ENCODE measurements at places on chromosomes 16 and 17.
A peak's percentile ranks its signal among the peaks of the same experiment; 100 is the strongest.

GRCh38 chr16:35731341-35732040, 2272.1 kb downstream of the TP53TG3F start:
- H3K4me1 ChIP-seq = no peaks in the 10 kb centered on the region
- no peaks in the 10 kb centered on the region for H3K27me3 ChIP-seq
- no peak overlapping the region for H3K27ac ChIP-seq

- H3K4me3 ChIP-seq = no peak overlapping the region
- no peaks in the 10 kb centered on the region for H3K27me3 ChIP-seq
- DNase-seq = no peak
- peaks cover 23% of the 10 kb centered on the region for H3K4me1 ChIP-seq
- no peak overlapping the region for H3K27ac ChIP-seq
Measured at GRCh38 chr17:66716236-66717026, 118.5 kb upstream of the CACNG5 start.

- no peak overlapping the region for H3K27ac ChIP-seq
- peaks cover 6% of the 10 kb centered on the region for H3K4me1 ChIP-seq
- DNase-seq = no peak
- no peak overlapping the region for H3K4me3 ChIP-seq
- no peaks in the 10 kb centered on the region for H3K27me3 ChIP-seq
- no peaks in the 10 kb centered on the region for H3K36me3 ChIP-seq
Measured at GRCh38 chr16:30054959-30055553, 10.5 kb upstream of the ALDOA start.

DNA sequence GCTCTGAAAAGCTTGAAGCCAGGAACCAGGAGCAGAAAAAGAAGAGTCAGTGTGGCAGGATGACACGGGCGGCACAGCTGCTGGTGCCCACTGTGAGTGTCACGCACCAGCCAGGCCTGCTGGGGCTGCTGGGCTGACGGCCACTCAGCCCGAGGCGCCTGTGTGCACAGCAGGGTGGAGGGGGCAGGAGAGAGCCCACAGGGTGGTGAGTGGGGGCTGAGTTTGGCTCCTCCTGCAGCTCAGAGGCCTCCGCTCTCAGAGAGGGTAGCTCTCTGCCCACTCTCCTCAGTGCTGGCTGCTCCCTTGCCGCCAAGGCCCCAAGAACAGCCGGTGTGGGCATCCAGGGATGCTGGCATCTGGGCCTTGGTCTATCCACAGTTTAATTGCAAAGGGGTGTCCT, 59.6 kb downstream of the GSG1L start:
- no peak for DNase-seq
- no peak overlapping the region for H3K4me3 ChIP-seq
- H3K27ac ChIP-seq = no peak overlapping the region
- no peaks in the 10 kb centered on the region for H3K27me3 ChIP-seq

DNA sequence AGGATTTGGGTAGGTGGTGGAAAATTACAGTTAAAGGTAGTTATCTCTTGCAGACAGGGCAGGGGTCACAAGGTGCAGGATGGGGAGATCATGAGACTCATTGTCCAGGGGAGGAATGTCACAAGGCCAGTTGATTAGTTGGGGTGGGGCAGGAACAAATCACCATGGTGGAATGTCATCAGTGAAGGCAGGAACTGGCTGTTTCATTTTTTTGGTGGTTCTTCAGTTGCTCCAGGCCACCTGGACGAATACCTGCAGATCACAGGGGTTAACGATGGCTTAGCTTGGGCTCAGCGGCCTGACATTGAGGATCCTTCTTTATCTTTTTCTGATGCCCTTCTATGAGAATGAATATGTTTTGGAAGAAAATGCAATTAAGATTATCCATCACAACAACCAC, 87.1 kb downstream of the KPNA2 start:
- DNase-seq = no peak
- H3K4me1 ChIP-seq = no peaks in the 10 kb centered on the region
- no peak overlapping the region for H3K27ac ChIP-seq
- no peak overlapping the region for H3K4me3 ChIP-seq
- no peaks in the 10 kb centered on the region for H3K27me3 ChIP-seq

DNA sequence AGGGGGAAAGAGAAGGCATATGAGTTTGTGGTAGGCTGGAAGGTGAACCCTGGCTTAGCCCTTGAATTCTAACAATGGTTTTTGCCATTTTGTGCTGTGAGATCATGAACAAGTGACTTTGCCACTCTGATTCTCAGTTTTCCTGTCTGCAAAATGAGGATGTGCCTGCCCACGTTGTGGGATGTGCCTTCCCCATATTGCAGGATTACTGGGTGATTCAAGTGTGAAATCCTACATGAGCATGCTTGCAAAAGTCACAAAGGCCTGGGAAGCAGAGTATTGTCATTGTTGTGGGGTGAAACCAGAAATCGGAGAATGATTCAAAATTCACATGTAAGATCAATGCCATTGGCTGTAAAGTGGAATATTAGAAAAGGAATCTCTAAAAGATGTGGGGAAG, 28.6 kb upstream of the TVP23A start:
- no peak overlapping the region for H3K4me3 ChIP-seq
- H3K27ac ChIP-seq = no peak overlapping the region
- no peaks in the 10 kb centered on the region for H3K36me3 ChIP-seq
- no peaks in the 10 kb centered on the region for H3K27me3 ChIP-seq

DNA sequence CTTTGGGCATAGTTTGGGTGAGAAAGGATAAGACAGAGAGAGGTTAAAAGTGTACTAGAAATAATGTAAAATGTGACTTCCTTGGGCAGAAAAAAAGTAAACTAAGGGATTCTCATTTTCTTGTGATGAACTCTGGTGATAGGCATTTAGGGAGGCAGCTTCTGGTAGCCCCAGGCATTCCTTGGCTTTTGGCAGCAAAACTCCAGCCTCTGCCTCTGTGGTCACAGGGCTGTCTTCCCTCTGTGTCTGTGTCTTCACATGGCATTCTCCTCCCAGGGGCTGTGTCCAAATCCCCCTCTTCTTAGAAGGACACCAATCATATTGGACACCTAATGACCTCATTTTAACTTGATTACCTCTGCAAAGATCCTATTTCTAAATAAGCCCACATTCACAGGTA, 54.7 kb downstream of the HS3ST3B1 start:
- H3K4me3 ChIP-seq = no peak overlapping the region
- H3K36me3 ChIP-seq = no peaks in the 10 kb centered on the region
- no peaks in the 10 kb centered on the region for H3K27me3 ChIP-seq
- DNase-seq = no peak
- no peak overlapping the region for H3K27ac ChIP-seq

GRCh38 chr16:4465977-4466779, 8.2 kb downstream of the NMRAL1 start:
- H3K27me3 ChIP-seq = no peaks in the 10 kb centered on the region
- peak overlapping the region; percentile 73 for H3K27ac ChIP-seq
- peaks cover 25% of the 10 kb centered on the region for H3K4me1 ChIP-seq

GRCh38 chr16:56331915-56332314, 93.4 kb downstream of the AMFR start:
- no peak overlapping the region for H3K27ac ChIP-seq
- no peak overlapping the region for H3K4me3 ChIP-seq
- H3K27me3 ChIP-seq = no peaks in the 10 kb centered on the region
- DNase-seq = no peak

DNA sequence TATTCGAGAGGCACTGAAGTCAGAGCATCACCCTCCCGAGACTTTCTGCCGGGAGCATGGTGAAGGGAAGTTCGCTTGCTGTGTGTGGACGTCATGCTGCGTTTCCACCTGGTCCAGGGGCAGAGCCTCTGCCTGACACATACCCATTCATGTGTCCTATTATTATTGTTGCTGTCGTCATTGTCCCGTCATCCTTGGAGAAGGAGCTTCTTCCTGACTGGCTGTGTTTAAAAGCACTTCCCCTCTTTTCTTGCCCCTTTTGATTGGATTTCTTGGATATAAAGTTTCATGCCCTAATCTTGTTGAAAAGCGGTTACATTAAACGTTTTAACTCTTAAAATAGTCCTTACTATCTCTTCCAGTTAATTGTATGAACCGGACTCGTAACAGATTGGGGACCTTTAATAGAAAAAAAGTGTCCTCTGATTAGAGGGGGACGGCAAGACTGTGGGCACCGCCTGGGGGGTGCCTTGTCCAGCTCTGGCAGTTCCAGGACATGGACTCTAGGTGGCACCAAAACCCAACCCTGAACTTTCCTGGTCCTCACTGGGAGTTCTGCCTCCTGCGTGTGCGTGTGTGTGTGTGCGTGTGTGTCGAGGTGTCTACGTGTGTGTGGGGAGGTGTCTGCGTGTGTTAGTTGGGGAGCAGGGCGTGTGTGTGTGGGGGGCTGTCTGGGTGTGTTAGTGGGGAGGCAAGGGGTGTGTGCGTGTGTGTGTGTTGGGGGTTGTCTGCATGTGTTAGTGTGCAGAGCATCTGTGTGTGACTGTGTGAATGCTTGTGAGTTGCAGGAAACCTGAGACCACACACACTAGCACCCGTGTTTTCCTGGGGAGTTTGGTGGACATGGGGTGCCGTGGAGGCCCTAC, 133.3 kb upstream of the CIBAR2 start:
- H3K27ac ChIP-seq = no peak overlapping the region
- no peaks in the 10 kb centered on the region for H3K27me3 ChIP-seq
- H3K4me3 ChIP-seq = no peak overlapping the region
- no peaks in the 10 kb centered on the region for H3K4me1 ChIP-seq
- DNase-seq = peak; percentile 51
- H3K36me3 ChIP-seq = no peaks in the 10 kb centered on the region

DNA sequence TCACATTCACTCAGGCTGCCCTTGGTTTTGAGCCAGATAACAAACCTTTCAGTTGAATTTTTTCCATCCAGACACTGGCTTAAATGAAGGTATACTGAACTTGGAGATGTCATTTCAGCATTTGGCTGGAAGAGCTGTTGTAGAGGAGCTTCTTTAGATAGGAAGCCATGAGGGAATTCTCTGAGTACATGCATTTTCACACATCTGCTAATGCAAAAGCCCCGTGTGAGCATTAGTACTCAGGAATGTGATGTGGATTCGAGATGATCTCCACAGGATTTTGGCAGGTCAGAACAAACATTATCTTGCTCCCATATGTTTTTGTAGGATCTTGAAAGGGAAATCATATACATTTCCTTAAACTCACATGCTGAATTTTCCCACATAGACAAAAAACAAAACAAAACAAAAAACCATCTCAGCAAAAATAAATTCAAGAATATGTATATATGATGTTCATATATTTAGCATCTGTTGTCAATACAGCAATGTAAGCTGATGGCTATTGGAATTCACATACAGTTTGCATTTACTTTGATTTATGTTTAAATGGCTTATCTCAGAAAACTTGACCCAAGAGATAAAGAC, 277.2 kb upstream of the TBX2 start:
- H3K27ac ChIP-seq = no peak overlapping the region
- H3K4me1 ChIP-seq = no peaks in the 10 kb centered on the region
- no peaks in the 10 kb centered on the region for H3K36me3 ChIP-seq

DNA sequence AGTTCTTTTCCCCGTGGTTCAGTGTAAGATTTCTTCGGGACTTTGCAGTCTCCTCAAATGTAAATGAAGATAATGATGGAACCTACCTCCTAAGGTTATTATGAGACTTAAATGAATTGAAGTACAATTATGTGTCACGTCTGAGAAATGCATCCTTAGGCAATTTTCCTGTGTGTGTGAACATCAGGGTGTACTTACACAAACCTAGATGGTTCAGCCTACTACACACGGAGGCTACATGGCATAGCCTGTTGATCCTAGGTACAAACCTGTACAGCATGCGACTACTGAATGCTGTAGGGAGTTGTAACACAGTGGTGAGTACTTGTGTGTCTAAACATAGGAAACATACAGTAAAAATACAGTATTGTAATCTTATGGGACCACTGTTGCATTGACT, 1.1 kb upstream of the FAM20A start:
- no peak for DNase-seq
- H3K27me3 ChIP-seq = peaks cover 19% of the 10 kb centered on the region
- H3K4me3 ChIP-seq = no peak overlapping the region
- no peaks in the 10 kb centered on the region for H3K4me1 ChIP-seq
- no peaks in the 10 kb centered on the region for H3K36me3 ChIP-seq

DNA sequence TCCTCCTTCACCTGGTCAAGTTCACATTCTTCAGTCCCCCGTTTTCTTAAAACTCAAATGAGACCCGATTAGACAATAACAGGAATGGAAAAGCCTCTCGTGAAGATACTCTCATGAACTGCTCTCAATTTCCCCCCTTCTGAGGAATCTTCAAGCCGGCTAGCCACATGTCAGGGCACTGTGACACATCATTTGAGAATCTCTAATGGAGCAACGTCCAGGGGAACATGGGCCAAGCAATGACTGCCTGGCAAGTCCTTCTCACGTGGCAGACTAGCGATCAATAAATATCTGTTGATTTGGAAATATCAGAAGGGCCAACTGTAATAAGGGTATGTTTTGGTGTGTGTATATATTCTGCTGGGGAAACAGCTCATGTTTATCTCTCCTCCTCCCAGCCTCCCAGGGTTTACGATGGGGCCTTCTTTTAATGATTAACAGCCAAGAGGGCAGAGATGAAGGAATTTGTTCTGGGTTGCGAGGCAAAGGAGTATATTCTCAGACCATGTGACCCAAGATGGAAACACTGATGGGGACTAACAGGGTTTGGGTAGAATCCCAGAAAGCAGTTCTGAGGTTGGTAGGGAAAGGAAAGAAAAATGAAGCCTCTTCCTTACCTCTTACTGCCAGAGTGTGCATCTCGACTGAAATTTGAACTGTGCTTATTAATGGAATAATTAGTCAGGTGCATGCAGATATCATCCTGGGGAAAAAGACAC, 21.4 kb downstream of the TTLL6 start:
- no peak overlapping the region for H3K27ac ChIP-seq
- no peak overlapping the region for H3K4me3 ChIP-seq
- no peaks in the 10 kb centered on the region for H3K4me1 ChIP-seq
- peaks cover 10% of the 10 kb centered on the region for H3K27me3 ChIP-seq
- H3K36me3 ChIP-seq = no peaks in the 10 kb centered on the region
- DNase-seq = no peak

DNA sequence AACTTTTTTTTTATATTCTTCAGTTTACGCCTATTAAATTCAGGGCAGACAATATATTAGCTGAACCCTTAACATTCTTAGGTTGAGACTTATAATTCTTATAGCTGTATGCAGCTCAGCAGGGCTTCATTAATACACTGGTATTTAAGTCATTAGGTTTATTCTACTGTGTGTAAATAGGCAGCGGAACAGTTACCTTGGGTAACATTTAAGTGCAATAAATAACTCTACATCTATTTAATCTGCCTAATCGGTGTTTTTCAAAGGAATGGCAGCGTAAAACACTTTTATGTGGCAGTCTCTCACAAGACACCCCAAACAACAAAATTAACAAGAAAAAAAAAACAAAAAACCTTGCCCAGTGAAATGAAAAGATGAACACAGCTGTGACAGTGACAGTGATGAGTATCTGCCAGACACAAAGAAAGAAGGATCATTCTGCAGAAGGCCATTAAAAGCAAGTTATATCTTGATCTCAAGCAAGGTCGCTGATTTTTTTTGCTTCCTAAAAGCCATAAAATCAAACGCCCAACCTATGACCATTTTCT, 32.6 kb downstream of the KCNJ2 start:
- no peaks in the 10 kb centered on the region for H3K4me1 ChIP-seq
- H3K27ac ChIP-seq = no peak overlapping the region
- H3K27me3 ChIP-seq = no peaks in the 10 kb centered on the region
- no peak for DNase-seq
